Activated naive CD8-positive, alpha-beta T cell treated with anti-CD3 and anti-CD28 coated beads, Interleukin-2, amount 50 U/mL, for 16 hours (primary cell): ENCODE measurements at places on chromosomes 11 and 22.

- no peak for DNase-seq
These were observed 41.0 kb downstream of the TRAF6 start for GRCh38 chr11:36469063-36469462.

DNA sequence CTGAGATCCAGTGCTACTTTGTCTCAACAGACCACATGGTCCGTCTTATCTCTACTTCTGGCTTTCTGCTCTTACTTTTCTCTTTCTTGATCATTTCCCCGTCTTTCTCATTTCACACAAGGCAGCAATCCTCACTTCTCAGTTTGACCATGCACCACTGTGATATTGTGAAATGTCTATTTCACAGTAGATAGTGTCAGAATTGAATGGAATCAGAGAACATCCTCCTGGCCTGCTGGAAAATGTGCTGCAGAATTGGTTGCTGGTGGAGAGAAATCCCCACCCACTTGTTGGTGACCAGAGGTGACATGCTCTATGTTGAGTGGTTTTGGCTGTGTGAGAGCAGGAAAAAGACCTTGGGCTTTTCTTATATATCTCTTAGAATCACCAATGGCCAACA lies 57.8 kb upstream of the RCN1 start:
- DNase-seq, result no peak

GRCh38 chr11:30422447-30423278 lies 99.8 kb downstream of the ARL14EP start:
- DNase-seq, result no peak

DNA sequence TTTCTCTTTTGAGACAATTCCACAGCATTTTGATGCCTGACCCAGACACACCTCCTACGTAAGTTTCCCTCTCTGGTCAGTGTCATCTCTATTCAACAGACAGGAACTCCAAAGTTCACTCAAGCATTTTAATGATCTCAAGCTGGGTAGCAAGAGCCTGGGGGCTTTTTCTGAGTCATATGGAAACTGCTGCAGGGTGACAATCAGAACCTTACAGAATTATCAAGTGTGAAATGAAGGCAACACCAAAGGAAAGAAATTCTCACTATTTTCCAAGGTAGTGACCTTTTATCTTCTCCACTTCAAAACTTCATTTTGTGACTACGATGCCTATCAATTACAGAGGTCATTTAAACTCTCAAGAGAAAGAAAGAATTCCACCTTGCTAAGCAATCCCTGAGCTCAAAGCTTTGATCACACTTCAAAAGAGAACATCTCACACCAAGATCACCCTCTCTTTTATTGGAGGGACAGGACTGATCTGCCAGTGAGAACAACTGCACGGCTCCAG lies 229.0 kb upstream of the ZC3H12C start:
- no peak for DNase-seq

DNA sequence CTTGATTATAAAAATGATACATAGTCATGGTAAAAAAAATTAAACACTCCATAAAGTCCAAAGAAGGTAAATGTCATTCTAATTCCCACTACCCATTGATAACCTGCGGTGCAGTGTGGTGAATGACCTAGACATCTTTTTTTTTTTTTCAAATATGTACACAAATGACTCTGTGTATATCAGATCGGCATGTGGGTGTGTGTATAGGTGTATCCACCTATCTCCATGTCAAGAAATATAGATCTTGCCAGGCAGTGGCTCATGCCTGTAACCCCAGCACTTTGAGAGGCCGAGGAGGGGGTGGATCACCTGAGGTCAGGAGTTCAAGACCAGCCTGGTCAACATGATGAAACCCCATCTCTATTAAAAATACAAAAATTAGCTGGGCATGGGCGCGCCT lies 18.4 kb upstream of the CBX6 start:
- no peak for DNase-seq

- no peak for DNase-seq
These were observed 511.8 kb downstream of the METTL15 start for GRCh38 chr11:28619846-28620540.

DNA sequence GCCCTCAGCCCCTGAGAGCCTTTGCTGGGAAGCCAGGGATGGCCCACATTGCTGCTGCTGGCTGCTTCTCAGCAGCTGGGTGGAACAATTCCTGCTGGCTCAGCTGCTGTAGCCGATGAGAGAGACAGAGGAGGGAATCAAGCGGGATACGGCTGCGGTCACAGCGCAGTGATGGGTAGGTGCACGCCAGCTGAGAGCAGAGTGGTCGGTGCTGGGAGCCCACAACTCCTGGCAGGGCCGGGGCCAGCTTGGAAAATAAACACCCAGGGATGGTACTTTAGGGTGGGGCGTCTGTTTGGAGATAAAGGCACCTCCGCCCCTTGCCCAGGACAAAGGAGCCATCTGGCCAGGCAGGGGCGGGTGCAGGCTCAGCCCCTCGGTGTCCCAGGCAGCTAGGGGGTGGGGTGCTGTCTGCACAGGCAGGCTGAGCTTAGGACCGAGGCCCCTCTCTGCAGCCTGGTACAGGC lies 480.5 kb downstream of the MIAT start:
- DNase-seq, result no peak

GRCh38 chr22:29300807-29301601 lies 5.4 kb upstream of the GAS2L1 start:
- no peak for DNase-seq

GRCh38 chr22:30541961-30542810 lies 4.4 kb downstream of the SEC14L6 start:
- no peak for DNase-seq

- no peak for DNase-seq
These were observed 452.6 kb downstream of the NELL1 start for GRCh38 chr11:21121991-21122390.

DNA sequence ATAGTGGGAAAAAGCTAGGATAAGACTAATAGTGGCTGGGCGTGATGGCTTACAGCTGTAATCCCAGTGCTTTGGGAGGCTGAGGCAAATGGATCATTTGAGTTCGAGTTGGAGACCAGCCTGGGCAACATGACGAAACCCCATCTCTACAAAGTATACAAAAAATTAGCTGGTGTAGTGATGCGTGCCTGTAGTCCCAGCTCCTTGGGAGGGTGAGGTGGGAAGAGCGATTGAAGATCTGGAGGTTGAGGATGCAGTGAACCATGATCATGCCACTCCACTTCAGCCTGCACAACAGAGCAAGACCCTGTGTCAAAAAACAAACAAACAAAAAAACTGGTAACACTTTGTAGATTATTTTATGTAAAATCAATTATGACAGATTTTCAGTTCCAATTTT lies 8.8 kb downstream of the ARHGAP42 start:
- no peak for DNase-seq

- DNase-seq, result no peak
These were observed 108.4 kb downstream of the GGTLC2 start for GRCh38 chr22:22752556-22753477.

GRCh38 chr22:34592123-34592740 lies 473.7 kb upstream of the ISX start:
- no peak for DNase-seq

DNA sequence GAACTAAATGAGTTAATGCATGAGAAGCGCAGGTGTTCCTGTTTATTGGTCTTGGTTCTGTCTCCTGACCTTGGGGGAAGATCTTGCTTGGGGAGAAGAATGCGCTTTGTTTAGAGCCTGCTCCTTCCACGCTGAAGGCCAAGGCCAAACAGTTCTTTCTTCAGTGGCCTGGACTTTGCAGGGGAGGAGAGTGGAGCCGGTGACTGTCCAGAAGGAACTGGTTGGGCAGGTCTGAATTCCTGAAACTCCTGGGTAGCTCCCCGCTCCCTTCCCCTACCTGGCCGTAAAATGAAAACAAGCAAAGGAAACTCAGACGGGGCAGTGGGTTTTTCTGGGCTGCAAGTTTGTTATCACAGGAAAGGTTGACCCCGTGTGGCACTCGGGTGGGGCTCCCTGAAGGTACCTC lies 3.6 kb downstream of the ARHGAP8 start:
- no peak for DNase-seq

DNA sequence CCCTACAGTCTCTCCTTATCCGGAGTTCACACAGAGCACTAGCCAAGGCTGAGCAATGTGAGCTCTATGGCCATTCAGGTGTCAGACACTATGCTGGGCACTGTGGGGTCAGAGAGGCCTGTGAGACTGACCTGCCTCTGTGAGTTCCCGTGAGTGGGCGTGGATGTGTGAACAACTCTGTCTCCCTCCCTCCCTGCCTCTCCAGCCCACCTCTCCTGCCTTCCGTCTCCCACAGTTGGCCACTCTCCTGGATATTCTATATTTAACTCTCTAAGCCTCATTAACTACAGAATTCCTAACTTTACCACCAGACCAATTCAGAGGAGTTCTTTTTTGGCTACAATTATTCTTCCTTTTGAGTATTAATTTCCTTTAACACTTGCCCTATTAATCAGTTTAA lies 191.6 kb upstream of the NCAM1 start:
- no peak for DNase-seq

DNA sequence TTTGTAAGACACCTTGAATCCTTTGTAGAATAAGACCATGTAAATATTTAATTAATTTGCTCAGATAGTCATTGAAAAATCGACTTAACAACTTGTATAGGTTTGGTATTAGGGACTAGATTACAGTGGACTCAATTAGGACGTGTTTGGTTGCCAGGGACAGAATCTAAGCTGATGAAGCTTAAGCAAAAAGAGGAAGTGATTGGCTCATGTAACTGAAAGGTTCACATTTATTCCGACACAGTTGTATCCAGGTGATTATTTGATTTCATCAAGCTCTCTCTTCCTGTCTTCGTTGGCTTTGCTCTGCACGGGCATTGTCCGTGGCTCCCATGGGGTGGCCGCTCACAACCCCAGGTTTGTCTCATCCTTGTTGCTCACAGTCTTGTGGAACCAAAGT lies 146.4 kb downstream of the C11orf91 start:
- DNase-seq, result no peak
